Spinal cord (tissue), 10 donors: ENCODE measurements at places on chromosomes 11 and 22.

DNA sequence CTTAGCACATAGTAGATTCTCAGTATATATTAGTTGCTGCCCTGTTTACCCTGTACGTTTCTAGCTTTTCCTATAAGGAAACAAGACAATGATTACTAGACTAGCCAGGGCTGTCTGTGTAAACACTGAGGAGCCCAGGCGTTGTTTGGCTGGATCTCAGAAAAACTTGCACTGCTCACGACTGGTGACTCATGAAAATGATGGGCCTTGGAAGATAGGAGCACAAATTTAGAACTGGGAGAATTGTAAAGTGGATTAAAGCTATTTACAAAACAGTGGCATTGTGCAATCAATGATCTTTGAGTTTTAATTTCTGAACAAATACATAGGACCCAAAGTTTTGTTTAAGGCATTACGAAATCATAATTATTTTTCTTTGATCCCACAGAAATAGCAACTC is 276.9 kb downstream of the FAM76B start:
- DNase-seq, result no peak

DNA sequence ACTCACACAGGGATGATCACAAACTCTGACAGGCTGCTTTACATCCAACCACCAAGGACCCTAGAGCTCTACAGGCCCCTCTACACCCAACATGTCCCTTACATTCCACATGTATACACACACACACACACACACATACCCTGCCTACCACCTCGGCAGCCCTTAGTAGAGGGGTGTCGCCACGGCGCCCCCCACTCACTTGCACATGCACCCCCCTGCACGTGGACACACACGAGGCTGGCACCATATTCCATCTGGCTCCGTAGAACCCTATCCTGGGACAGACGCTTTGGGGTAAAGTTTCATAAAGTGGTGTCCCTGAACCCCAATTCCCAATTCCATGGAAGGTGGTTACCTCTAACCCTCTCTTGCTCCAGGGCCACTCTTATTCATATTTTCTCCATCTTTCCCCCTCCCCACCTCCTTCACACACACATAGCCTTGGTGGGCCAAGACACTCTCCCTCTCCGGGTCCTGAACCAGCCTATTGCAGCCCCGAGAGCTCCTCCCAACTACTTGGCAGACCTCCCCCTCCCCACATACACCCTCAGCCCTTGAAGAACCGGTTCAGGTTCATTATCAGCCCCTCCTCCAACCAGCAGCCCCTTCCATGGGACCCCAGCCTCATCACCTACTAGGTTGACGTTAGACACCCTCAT is 809 bp downstream of the PDE2A start:
- no peak for DNase-seq

DNA sequence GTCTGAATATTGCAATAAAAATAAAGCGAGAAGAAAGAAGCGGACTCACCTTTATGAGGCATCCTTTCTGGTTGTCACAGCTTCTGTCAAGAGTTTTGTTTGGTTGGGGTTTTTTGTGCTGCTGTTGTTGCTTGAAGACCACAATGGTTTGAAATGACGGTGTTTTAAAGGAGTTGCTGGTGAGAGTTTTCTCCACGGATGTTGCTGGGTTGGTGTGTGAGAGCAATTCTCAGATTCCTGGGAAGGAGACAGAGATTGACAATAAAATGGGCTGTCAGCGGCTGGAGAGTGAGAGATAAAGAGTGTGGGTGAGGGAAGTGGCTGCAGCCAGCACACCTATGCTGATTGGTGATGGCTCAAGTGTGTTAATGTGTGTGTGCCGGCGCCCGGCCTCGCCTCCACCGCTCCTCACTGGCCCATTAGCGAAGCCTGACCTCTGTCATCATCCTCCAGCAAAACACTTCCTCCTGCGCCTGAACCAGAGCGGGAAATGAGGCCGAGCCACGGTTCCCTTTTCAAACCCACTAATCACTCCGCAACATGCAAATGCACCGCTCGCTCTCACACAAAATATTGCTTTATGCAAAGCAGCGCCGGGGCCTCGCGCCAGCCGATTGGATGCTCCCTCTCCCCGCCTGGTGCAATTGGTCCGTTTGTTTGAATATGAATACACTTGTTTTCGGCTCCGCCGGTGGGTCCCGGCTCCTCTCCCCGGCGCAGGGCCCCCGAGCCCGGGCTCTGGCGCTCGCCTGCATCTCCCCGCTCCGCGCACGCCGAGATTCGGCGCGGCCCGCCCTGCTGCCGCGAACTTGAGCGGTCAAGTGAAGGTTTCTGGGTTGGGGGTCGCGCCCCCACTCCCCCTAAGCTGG is at the start of gene PAX6:
PAX6 (minus strand) TSS at position 544 of the 869 bp plus-strand sequence. CDS start 4,911 bp downstream, outside the sequence.
- DNase-seq, result peak; percentile 92

DNA sequence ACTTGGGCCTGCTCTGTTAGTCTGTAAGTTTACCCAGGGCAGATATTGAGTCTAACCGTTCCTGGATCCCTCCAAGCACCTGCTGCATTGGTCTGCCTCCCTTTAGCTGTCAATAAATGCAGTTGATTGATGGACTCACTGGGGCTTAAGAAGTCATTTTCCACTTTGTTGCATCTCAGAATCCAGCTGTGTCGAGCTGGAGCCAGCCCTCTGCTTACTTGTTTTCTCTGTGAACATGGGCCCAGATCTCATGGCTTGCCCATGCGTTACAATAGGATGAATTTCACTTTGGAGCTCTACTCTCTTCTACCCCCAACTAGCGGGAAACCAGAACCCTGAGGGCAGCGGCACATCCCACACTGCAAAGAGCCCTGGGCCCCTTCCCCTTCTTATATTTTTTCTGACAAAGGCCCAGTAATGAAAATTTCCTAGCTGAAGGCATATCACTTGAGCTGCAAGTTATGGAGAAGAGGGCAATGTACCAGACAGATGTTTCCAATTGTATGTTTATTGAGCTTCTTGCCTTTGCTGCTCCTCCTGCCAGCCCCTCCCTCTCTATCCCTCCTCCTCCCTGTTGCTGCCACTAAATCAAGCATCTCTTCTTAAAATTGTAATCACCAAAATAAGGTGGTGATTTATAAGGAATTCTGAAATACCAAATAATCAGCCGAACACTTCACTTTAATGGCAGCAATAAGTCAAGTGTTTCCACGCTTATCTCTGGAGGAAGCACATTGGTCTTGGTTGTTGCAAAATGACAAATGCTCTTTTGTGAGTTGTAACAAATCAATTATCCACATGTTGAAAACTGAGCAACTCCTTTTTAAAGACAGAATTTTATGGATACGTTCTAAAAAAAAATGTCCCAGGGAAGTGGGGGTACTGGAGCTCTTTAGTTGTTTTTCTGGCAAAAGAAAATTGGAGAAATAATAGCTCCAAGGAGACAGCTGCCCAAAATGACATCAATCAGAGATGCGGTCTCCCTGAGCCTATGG is 212.3 kb upstream of the ZBED5 start:
- DNase-seq, result no peak

DNA sequence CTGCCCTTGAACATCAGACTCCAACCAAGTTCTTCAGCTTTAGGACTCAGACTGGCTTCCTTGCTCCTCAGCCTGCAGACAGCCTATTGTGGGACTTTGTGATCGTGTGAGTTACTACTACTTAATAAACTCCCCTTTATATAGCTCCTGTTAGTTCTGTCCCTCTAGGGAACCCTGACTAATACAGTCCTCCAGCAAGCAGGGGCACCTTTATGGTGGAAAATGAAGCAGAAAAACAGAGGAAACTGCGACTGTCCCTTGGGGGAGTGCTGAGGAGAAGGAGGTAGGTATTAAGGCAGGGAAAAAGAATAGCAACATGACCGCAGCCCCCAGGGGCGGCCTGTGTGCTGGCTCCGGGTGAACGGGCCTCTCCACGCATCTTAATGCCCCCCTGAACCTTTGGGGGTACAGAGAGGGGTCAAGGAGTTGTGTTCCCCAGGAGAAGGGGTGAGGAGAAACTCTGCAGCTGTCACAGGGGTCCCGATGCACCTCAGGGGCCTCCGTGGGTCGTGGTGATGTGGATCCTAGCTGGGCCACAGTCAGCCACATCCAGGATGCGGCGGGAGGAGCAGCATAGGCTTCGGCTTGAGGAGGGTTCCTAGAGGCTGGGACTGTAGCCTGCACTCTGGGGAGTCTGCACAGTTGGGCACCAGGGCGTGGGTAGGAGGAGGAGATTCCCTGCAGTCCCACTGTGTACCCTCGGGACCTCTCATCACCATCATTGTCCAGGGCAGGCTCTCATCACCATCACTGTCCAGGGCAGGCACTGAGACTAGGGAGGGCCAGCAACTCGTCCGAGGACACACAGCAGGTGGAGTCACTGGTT is 34.3 kb downstream of the SHISAL1 start:
- no peak for DNase-seq

- no peak for DNase-seq
Observed at GRCh38 chr11:118996926-118997626, 862 bp upstream of the CENATAC start.

DNA sequence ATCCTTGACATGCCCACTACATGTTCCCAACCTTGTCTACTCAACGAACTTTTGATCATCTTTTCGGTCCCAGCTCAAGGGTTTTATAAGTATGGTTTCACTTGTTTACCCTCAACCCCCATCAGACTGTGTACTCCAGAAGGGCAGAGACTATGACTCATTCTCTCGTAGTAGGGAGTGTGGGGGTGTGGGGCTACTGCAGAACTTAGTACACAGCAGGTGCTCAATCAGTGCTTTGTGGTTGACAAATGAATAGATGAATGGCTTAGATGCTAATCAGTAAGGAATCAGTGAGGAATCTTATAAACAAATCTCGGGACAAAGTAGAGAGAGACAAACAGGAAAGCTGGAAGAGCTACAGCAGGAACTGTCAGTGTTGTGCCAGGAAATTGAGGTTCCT is 151.7 kb upstream of the PLET1 start:
- no peak for DNase-seq

DNA sequence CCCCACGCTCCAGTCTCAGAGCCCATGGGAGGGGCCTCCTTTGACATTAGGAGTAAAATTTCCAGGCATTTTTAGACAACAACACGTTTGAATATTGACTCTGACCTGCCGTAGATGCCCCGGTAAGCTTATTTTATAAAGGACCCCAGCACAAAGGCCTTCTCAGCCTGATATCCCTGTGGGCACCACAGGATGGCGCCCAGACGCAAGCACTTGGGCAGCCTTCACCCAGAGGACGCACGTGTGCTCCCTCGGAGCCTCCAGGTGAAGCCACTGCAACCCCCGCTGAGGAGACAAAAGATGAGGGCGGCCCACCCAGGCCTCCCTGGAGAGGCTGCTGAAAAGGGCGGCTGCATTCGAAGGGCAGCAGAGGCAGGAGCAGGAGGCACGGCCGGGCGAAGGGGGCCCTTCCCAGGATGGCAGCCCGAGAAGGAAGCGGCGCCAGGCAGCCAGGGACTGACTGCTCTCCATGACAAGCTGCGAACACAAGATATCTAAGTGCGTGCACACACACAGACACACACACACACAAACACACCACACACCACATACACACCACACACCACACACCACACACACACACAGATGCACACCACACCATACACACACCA is 15.2 kb upstream of the TH start:
- DNase-seq, result no peak

DNA sequence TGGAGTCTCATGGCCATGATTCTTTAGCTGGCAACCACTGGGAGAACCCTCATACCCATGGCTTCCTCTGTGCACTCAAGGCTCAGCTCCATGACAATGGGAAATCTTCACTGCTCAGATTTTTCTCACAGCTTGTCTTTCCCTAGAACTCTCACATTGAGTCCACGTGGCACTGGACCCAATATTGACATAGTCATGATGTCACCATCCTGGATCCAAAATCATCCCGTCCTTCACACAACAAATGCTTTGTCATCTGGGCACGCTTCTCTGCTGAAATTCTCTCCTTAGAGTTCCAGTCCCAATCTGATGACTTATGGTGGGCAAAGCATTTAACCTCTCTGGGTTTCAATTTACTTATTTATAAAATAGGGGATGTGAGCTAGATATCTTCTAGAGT is 37.7 kb upstream of the CD44 start:
- DNase-seq, result no peak

DNA sequence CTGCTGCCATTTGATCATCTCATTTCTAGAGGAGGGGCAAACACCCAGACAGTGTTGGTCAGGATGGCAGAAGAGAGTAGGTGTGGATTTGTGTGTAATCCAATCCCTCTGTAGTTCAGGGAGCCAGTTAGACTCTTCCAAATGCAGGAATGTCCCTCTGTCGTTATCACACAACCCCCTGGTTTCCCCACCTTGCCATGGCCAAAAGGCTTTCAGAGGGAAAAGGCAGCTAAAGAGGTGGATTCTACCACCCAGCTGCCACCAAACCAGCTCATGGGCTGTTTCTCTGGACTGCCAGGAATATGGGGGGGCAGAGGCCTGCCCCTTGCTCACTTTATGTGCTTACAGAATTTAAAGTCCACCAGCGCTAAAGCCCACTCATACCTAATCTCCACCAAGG is 18.1 kb downstream of the TSKU start:
- DNase-seq, result no peak

- no peak for DNase-seq
Observed at GRCh38 chr11:119145551-119145950, 3.3 kb upstream of the ABCG4 start.

DNA sequence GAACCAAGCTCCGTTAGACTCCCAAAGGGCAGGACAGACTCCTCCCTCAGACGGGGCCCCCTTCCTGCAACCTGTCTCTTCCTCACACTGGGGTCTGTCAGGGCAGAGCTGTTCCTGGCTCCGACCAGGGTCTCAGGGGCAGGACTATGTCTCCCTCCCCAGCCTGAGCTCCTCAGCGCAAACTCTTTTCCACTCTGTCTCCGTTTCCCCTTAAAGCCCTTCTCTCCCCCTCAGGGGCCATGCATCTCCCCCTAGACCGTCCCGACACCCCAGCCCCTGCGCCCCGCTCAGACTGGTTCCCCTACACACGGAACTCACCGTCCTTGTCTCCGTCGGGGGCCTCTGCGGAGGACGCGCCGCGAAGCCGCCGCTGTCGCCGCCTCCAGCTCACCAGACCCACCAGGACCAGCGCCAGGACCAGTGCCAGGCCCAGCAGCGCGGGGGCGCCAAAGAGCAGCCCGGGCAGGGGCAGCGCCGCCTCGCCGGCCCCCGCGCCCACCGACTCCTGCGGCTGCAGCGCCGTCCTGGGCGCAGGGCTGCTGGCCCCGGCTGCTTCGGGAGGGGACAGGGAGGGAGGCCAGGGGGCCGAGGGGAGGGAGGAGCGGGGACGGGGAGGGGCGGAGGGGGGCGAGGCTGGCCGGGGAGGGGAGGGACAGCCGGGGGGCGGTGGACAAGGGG is 684 bp downstream of the TNFRSF13C start:
- DNase-seq, result no peak

DNA sequence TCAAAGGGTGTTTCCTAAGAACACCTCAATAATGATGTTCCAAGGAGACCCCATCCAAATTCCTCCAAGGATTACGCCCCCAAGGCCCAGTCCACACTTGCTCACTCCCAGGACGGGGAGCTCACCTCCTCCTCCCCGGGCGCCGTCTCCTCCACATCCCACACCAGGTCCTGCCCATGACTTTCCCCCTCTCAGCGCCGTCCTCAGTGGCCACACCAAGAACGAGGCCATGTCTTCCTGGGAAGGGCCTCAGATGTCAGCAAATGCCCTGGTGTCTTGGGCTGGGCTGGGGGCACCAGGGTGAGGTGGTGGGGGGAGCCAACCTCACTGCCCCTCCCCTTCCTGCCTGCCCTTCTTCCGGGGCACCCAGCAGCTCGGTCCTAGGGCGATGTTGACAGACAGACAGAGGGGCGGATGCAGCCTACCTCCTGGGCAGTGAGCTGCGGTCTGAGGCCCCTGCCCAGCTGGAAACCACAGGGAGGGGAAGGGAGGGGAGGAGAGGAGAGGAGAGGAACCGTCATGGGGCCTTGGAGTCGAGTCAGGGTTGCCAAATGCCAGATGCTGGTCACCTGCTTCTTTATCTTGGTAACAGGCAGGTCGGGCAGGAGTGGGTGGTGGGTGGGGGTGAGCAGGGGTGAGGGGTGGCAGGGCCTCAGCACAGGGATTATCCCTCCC is at the start of the genes C11orf21 and TSPAN32:
C11orf21 (minus strand) TSS at position 288 of the 675 bp plus-strand sequence; CDS start at position 178, 110 bp downstream.
TSPAN32 (plus strand) TSS at position 383 of the 675 bp plus-strand sequence; CDS start at position 520, 137 bp downstream.
- no peak for DNase-seq
